ENCODE measurements at places on chromosomes 12 and 14.

DNA sequence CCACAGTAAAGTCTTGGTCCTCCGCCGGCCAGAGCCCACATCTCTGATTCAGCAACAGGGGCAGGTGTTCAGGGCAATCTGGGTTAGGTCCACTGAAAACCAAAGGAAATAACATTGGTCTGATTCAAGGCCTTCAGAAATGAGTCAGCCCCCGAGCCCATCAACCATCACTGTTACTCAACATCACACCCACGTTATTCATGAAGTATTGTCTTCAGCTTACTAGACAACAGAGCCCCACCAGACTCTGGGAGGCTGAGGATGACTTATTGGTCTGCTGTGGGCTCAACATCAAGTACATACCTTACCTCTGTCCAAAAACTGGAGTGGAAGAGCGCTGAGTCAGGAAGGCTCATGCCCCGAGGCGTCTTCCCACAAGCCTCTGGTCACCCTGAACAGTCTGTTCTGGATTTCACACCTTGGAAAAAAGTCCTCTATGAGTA, 97.5 kb downstream of the ZFP36L1 start:
- no peak for DNase-seq

DNA sequence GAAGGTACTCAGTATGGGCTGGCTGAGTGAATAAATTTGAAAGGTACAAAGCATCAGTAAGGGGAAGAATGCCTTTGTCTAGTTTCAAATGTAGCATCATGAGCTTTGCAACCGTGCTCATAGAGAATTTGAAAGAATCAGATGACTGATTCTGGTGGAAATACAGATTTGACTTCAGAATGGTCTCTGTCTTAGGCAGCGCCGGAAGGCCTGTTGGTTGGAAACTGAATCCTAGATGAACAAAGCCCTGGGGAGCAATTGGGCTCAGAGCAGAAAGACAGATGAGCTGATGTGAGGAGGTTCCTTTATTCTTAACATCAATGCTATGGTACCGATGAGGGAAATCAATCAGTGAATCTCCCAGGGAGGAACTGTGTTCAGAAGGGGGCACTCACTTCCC, 137.3 kb downstream of the SNAPC1 start:
- DNase-seq: no peak

- peak; percentile 36 for DNase-seq
These were observed 870 bp downstream of the BMAL2 start for GRCh38 chr12:27333403-27334009.

GRCh38 chr14:79415726-79416125, 795.6 kb downstream of the DIO2 start:
- DNase-seq: no peak

DNA sequence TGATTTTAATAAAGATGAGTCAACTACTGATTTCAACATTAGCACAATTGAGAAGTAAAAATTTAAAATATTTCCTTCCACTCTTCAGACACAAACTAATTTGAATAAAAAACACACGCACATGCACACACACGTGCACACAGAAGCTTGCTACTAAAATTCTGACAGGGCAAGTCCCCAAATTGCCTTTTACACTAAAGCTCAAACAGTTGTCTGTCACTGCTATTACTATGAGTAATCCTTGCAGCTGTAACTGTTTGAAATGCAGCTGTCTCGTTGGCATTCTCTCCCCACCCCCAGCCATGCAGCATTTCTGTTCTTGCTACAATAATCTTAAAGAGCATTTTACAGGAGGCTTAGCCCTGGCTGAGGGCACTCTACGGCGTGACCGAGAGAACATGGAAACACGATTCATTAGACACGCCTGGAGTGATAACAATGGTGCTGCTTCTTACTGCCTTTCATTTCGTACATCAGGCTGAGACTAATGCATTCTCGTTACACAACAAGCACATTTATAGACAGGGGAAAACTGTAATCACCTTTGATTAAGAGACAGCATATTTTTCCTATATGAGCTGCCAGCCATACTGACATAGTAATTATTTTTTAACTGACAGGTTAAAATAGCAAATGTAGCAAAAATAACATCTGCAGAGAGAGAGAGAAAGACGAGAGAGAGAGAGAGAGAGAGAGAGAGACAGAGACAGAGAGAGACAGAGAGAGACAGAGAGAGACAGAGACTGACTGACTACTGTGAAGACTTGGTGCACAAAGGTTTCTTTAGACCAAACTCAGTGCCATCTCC, 153.8 kb downstream of the MED13L start:
- peak; percentile 58 for DNase-seq

DNA sequence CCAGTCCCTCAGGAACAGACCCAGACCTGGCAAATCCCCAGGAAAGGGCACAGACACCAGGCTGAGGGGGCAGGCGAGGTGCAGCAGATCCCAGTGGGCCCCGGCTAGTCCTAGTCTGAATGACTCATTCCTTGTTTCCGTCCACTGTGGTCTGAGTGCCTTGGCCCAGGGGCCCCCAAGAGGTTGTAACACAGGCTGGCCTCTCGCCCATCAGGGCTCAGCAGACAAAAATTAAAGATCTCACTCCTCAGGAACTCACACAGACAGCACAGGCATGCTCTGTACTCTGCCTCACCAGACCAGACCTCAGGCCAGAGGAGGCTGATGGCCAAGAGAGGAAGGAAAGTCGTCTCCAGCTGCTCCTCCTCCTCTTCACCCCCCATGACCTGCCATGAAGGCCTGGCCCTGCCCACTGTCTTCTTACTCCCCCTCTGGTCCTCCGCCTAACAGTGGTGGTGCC, 7.7 kb upstream of the LTBP2 start:
- no peak for DNase-seq

- no peak for DNase-seq
These were observed 18.6 kb upstream of the KRT7 start for GRCh38 chr12:52214421-52214802.

- DNase-seq: no peak
These were observed 53.6 kb upstream of the EIF5 start for GRCh38 chr14:103280278-103280928.

- no peak for DNase-seq
These were observed 8.1 kb upstream of the PCED1B start for GRCh38 chr12:47071241-47071852.

DNA sequence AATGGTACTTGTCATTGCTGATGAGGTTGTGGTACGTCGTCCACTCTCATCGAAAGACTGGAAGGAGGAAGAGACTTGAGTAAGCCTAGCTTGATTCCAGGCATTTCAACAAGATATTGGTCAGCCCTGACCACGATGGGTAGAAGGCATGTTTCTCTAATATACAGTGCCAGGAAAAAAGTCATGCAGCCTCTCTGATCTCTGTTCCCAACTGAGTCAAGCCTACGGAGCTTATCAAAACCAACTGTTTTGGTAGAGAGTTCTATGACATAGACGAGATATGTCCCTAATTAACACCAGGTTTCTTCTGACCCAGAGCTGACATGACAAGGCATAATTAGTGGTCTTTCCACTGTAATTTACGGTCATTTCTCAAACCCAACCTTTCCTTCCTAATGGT, 58.5 kb downstream of the NIN start:
- no peak for DNase-seq

DNA sequence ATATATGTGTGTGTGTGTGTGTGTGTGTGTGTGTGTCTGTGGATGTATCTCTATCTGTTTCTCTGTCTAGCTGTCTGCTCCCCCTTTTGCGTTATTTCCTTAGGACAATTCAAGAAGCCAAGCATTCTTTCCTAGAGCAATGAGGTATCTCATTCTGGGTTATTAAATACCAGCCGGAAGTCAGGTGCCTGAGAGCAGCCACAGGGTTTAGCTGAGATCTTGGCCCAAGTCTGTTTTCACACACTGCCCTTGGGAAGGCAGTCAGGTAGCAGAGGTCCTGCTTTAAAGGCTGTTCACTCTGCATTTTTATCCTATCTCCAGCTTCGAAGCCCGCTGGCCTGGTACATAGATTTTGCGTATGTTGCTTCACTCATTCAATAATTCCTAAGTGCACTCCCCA, 76.8 kb downstream of the TSPAN9 start:
- DNase-seq: no peak

GRCh38 chr14:90449411-90449810, 52.6 kb downstream of the CALM1 start:
- DNase-seq: no peak

GRCh38 chr12:62934239-62934798, 631 bp downstream of the PPM1H start:
- DNase-seq: no peak

- no peak for DNase-seq
These were observed 12.3 kb upstream of the TFCP2 start for GRCh38 chr12:51185171-51185717.

- DNase-seq: no peak
These were observed 63.3 kb downstream of the TBX5 start for GRCh38 chr12:114342656-114343055.

DNA sequence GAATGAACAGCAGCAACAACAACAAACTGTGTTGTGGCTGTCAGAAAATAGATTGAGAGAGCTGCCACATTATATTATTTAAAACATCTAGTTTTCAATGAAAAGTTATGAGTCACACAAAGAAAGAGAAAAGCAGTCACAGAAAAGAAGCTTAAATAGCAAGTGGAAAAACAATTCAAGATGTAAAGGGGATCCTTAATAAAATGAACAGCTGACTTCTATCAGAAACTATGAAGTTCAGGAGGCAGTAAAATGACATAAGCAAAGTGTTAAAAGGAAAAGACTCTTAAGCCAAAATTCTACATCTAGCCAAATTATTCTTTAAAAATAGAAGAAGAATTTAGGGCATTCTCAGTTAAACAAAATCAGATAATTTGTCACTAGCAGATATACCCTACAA, 5.6 kb downstream of the CLEC14A start:
- DNase-seq: no peak

DNA sequence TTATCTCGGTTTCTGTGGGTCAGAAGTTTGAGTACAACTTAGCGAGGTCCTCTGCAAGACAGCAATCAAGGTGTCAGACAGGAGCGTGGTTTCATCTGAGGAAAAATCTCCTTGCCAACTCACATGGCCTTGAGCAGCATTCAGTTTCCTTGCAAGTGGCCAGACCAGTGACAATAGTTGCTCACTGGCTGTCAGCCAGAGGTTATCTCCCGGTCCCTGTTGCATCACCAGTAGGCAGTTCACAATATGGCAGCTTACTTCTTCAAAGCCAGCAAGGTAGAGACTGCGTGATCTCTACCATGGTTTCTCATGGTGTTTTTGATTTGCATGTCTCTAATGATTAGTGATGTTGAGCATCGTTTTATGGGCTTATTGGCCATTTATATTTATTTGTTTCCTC, 143.8 kb upstream of the DAAM1 start:
- DNase-seq: no peak

DNA sequence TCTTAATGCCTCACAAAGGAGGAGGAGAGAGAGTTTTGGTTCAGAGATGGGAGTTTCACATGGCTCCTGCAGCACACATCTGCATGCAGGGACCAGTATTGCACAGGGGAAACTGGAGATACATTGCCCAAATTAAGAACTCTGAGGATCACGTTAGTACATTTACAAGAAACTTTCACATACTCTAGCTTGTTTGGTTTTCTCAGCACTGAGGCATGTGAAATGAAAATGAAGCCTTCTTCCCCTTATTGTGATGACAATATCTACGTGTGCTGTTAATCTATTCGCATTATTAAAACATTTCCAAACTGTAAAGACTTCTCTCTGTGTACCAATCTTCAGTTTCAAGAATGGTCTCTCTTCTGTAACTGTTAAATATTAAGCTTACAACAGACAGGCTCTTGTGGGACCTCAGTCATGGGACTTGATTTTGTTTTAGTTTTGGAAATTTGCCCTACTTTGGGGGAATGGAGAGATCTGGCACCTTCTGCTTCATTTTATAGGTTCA, 124.7 kb downstream of the DAAM1 start:
- DNase-seq: no peak

DNA sequence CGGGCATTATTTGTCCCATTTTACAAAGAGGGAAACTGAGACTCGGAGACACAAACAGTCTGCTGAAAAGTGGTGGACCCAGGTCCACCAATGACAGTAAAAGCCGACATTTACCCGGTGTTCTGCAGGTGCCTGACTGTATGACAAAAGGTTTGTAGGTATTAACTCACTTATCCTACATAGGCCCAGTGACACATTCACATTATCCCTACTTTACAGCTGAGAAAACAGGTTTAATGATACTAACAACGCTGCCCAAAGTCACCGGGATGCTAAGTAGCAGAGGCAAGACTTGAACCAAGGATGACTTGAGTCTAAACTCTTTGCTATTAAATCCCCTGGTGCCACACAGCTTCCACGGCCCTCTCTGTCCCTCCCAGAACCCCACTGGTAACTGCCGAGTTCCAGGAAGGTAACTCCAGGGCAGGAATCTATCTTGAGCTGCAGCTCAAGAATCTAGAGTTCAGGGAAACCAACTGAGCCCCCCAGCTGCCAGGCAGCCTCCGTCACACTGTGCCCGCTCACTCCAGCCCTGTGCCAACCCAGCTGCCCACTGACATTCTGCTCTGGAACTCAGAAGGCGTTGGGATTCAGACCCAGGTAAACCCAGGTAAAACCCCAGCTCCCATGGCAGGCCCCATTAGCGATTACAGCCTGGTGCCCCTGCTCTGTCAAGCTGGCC, 33.7 kb downstream of the SYNE3 start:
- DNase-seq: no peak

GRCh38 chr12:119683413-119683812, 15.5 kb downstream of the PRKAB1 start:
- no peak for DNase-seq

DNA sequence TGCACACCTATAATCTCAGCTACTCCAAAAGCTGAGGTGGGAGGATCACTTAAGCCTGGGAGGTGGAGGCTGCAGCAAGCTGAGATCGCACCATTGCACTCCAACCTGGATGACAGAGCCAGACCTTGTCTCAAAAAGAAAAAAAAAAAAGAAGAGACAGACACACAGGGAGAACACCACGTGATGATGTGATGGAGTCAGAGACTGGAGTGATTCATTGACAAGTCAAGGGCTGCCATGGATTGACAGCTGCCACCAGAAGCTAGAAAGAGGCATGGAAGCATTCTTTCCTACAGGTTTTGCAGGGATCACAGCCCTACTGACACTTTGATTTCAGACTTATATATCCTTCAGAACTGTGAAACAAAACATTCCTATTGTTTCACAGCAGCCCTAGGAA, 3.5 kb upstream of the HCFC2 start:
- no peak for DNase-seq

DNA sequence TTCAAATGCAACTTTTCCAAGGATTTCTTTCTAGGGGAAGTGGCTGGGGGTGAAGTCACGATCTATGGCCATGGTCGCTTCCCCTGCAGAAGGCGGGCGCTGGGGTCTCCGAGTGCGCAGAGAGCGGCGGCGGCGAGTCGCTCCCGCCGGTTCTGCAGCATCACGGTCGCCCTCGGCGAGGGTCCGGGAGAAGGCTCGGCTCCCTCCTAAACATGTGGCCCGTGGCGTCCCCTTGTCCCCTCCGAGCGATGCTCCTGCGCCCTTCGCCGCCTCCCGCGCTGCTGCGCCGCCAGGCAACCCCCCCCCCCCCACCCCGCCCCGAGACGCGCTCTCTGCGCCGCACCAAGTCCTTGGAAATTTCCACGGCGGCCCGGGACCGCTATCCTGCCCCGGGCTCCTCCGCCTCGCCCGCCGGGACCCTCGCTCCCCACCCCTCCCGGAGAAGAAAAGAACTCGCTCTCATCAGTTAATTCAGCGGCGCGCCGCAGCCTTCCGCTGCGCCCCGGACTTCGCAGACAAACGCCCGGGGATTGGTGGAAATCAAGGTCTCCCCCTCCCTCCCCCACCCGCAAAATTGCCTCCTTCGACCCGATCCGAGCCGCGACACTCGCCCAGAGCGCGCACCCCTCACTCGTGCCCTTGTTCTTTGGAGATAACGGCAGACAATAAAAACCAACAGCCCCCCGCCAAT, at the start of gene ST8SIA1:
Gene ST8SIA1, minus strand, starts transcription at position 298 of the 691 bp plus-strand sequence. CDS start 475 bp downstream, outside the sequence.
- peak; percentile 50 for DNase-seq

All from activated naive CD4-positive, alpha-beta T cell treated with anti-CD3 and anti-CD28 coated beads, Interleukin-2, amount 50 U/mL, for 16 hours (primary cell).